HCT116 (cell line): ENCODE measurements at places on chromosomes 3 and 15.

GRCh38 chr3:108328821-108329486, 32.6 kb downstream of the HHLA2 start:
- DNase-seq, result no peak

DNA sequence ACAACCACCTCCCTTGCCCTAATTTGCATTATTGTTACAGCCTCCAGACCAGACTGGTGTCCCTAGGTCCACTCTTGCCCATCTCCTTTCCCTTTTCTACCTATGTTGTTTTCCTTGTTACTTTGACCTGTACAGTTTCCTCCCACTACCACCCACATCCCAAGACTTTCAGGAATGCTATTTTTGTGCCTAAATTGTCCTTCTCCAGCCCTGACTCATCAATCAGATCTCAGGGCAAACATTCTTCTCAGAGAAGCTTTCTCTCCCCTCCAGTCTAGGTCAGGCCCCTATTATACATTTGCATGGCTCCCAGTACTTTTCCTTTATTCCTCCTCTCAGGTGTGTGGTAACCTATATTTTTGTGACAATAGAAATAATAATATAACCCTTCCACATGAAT, 241.5 kb downstream of the IGSF11 start:
- DNase-seq, result no peak

DNA sequence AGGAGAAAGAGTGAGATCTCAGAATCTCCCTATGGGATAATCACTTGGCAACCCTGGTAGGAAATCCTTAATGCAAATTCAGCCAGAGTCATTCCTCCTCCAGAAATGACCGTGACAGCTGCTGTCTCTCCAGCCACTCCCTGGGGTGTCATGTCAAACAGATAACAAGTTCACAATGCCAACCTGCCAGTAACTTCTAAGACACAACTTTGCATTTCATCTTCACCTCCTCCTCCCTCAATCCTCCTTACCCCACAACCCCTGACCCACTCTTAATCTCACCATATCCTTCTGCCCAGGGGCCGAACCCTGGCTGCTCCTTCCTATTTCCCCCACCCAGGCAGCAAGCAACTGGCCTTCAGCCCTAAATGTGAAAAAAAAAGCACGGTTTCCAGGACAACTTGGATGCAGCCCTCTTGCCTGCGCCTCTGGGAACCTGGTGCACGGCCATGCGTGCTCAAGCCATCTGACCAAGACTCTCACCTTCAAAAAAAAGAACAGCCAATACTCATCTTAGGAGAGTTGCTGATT, 166.0 kb downstream of the NTRK3 start:
- no peak for DNase-seq

- DNase-seq, result no peak
Measured at GRCh38 chr3:43970351-43970750, 271.3 kb upstream of the TOPAZ1 start.

GRCh38 chr3:194272861-194273742, 78.0 kb downstream of the CPN2 start:
- DNase-seq, result no peak

DNA sequence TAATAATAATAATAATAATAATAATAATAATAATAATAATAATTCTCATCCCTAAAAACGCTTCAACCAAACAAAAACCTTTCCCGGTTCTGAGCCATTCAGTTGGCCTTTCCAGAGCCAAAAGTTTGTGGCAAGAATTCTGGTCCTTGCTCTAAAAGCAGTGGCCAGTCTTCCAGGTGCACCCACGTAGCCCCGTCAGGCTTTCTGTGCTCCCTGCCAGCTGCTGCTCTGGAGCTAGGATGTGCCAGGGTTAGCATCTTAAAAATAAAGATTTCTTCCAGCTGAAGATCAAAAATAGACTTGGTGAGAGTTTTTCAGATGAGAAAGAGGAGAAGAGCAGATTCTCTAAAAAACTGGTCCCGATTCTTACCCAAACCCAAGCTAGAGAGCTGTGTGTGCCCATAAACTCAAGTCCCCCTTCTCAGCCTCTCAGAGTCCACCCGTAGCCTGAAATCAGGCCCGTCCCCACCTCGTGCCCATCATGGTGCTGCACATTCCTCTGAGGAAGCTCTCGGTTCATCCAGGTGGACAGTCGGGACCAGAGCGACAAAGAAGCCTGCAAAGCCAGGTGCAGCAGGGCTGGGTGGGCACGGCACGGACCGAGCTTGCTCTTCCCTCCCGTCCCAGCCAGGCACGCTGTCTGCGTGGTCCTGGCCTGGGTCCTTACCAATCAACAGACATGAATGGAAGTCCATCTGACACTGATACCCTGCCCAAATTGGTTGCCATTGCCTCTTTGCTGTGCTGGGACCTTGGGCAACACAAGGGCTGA, 155.6 kb downstream of the LRRC28 start:
- no peak for DNase-seq

DNA sequence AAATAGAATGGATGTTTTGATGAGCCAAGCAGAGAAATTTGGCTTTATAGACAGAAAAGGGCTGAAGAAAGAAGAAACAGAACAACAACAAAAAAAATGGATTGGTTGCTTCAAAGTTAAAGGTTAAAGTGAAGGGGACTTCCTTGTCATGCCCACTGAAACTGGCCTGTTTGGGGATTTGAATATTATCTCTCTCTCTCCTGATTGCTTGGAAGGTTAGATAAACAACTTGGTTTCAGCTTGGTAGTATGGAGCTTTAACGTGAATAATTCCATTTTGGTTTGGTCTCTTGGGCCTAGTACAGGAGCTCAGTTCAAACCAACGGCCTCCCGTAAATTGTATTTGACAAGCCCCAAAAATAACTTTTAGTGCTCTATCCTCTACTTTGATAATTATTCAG, 70.8 kb upstream of the MBNL1 start:
- DNase-seq, result no peak

DNA sequence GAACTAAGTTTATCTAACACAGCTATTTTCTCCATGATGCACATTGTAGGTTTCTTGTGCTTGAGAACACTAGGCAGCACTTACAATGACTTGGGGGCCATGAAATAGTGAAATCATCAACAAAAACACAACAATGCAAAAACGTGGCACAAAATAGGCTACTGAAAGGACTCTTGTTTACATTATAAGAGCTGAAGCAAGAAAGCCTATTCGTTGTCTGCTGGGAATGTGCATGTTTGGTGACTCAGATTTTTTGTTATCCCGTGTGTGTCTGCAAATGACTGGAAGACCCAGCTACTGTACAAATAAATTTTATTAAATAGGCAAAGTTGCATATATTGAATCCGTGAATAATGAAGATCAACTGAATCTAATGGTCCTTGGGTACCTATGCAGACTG, 85.0 kb downstream of the TCF12 start:
- no peak for DNase-seq

DNA sequence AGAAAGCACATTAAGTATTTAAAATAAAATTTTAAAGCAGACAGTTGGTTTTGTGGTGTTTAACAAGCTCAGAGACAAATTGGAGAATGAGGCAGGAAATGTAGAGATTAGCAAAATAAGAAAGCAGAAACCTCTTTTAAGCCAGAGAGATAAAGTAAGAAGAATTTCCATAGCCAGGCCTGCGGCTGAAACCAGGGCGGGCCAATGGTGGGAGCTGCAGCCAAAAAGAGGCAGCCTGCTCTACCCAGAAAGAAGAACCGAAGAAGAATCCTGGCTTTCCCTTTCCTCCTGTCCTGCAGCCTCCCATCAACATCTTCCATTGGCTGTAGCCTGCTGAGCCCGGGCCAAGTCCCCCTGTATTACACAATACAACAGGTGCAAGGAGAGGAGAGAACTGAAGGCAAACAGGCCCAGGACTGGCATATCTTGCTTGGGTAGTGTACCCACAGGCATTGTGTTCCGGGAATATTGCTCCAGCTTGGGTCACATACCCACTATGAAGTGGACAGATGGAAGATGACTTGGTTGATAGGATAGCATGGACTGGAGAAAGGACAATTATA, 11.5 kb upstream of the TFG start:
- no peak for DNase-seq

DNA sequence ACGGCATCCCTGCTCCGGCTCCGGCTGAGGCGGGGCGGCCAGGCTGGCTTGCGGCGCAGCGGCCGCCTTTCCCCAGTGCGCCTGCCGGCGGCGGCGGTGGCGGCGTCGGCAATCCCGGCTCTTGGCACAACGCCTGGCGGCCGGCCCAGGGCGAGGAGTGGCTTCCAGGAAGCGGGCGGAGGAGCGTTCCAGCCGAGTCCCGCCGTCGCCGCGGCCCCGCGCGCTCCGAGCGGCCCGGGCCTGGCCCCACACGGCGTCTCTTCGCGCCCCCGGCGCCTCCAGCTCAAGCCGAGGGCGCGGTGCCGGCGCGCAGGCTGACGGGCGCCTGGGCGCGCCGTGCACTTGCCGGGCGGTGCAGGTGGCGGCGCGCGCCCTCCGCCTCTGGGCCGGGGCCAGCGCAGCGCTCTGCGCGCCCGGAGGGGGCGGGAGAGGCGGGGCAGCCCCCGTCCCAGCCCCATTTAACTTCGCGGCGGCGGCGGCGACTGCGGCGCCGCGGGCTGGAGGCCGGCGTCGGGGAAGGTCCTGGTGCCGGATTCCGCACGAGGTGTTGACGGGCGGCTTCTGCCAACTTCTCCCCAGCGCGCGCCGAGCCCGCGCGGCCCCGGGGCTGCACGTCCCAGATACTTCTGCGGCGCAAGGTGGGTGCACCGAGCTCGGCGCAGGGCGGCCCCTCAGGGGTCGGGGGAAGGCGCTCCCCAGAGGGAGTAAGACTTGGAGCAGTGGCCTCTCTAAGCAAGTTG, at the start of gene ADAMTSL3:
Gene ADAMTSL3, plus strand, starts transcription at position 485 of the 740 bp plus-strand sequence. CDS start 1,639 bp downstream, outside the sequence.
- DNase-seq, result no peak

DNA sequence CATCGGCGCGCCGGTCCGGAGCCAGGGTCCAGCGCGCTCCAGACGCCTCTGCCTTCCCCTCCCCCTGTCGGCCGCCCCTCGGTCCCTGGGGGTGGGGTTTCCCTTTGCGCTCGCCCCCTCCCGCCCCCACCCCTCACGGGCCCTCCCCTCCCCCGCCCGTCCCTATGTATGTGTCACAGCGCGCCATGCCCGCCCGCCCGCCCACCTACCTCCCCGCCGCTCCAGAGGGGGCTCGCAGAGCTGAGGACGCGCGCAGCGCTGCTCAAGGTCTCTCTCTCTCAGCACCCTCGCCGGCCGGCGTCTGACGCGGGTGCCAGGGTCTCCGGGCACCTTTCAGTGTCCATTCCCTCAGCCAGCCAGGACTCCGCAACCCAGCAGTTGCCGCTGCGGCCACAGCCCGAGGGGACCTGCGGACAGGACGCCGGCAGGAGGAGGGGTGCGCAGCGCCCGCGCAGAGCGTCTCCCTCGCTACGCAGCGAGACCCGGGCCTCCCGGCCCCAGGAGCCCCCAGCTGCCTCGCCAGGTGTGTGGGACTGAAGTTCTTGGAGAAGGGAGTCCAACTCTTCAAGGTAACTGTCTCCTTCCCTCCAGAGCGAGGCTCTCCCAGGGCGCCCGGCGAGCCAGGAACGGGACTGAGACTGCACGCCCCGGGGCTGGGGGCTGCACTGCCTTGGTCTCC, at the start of gene ACAN:
Gene ACAN, plus strand, starts transcription at position 196 of the 679 bp plus-strand sequence. CDS start 32,771 bp downstream, outside the sequence.
- DNase-seq, result no peak

DNA sequence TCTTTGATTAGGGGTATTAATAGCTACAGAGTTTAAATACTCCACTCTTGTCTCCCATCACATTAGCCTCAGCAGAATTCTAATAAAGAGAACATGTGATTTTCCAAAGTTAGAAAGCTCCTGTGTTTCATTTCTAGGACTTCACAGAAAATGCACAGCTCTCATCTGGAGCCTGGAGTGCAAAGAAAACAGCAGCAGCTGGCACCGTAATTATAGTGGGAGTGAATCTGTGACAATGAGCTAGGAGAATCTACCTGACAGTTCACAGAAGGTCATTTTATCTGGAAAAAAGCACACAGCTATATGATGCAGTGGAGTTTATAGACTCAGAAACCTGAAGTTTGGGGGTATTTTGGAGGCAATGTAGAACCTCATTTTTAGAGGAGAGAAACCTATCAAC, 5.4 kb upstream of the TRIM59 start:
- DNase-seq, result no peak

DNA sequence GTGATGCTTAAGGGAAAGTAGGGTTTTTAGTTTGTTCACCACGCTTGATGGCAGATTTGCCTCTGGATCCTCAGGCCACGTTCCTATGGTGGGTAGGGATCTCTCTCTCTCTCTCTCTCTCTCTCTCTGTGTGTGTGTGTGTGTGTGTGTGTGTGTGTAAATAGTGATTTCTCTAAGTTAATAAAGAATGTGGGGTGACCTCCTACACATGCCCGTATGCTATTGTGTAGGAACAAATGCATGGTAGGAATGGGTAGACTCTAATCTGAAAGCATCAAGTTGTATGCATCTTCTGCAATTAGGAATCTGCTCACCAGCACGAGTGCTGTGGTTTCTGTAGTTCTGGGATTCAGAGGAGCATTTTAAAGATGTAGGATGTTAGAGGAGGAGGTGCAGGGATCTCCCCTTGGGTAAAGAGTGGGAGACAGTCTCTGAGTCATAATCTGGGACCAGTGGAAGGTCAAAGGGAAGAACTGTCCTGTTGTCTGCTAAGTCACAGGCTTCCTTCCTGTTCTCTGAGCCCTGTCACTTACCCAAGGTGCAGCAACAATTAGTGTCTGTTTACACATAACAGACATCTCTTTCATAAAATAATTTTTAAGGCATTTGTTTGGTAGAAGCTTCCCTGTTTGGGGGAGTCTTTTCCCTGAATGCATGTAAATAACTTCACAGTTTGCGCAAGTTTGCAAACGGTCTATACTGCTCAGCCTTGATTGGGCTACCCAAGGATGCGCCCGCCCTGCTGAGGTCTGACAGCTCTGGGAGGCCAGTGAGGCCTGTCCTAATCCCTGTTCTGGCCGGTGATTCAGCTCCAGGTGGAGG, 139.8 kb downstream of the IGF1R start:
- DNase-seq, result no peak

DNA sequence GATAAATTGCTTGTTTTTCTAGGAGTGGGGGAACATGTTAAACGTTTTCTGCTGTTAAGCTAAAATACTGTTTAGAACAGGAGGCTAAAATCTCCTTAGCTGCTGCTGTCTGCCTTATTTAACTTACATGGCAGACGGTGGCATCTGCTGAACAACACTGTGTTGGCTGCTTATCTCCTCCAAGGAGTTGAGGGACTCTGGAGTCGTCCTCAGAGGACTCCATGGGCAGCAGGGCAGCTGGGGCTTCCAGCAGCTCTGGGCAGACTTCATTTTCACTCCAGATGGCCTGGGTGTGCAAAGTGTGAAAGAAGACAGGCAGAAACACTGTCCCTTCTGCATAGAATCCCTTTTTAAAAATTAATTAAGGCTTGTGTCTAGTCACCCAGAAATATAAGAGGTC, 52.9 kb upstream of the NUDT16 start:
- DNase-seq, result no peak
